ENCODE measurements at places on chromosomes 11 and 22.

GRCh38 chr11:94315664-94316063 lies 11.3 kb downstream of the IZUMO1R start:
- DNase-seq = peak; percentile 64

- peak; percentile 82 for DNase-seq
Observed at GRCh38 chr22:20885557-20886323, 26.9 kb downstream of the SNAP29 start.

GRCh38 chr11:73204711-73205121 lies 13.4 kb upstream of the P2RY2 start:
- DNase-seq = no peak

- peak; percentile 1 for DNase-seq
Observed at GRCh38 chr11:6111673-6112072, 4.2 kb downstream of the OR56B4 start.

GRCh38 chr11:111605681-111606080 lies 3.4 kb downstream of the SIK2 start:
- DNase-seq = peak; percentile 33

Data from myocyte (in vitro differentiated cells).